Fibroblast of skin of right quadriceps (primary cell): ENCODE measurements at places on chromosomes 1 and 21.

- peak; percentile 70 for DNase-seq
Observed at GRCh38 chr1:150798525-150798924, 9.5 kb downstream of the CTSK start.

DNA sequence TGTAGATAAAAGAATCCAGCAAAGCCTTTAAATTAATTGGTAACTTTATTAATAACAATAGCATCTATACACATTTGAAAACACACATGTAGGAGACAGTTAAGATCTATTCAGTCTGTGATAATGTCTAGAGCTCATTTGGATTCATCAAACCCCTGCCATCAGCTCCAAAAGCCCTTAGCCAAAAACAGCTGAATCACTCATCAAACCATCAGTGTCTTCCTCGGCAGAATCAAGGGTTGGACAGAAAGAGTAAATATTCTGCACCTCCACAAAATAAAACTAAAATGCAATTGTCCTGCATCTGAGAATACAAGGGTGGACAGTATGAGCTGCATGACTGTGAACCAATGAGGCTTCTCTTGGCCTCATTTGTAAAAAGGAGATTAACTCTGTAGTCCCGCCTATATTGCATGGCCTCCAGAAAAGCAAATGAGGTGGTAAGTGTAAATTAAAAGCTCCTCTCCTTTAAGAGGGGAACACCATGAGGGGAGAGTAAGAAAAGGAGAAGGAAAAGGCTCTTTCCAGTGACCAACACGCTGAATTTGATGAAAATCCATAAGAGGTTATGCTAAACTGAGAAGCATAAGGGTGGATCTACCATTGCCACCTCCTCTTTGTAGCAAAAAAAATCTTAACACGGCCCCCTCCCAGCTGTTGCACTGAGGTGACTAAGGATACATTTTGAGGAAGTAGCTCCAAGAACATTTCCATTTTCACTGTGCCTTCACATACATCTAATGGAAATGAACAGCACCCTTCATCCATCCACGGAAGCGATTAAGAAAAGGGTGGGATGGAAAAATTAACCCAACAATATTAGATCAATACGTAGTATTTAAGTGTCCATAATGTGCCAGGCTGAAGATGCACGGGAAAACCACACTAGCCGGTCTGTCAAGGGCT, 14.7 kb upstream of the BOLA1 start:
- peak; percentile 43 for DNase-seq

DNA sequence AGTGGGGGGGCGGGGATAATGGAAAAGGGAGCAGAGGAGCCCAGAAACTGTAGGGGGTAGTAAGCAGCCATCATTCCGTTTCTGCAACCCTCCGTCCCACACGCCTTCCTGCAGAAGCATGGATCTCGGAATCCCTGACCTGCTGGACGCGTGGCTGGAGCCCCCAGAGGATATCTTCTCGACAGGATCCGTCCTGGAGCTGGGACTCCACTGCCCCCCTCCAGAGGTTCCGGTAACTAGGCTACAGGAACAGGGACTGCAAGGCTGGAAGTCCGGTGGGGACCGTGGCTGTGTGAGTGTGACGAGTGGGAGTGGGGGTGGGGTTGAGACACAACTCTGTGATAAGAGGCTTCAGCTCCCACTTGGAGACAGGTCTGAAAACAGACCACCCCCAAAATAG, 706 bp downstream of the CREB3L4 start:
- DNase-seq: no peak

DNA sequence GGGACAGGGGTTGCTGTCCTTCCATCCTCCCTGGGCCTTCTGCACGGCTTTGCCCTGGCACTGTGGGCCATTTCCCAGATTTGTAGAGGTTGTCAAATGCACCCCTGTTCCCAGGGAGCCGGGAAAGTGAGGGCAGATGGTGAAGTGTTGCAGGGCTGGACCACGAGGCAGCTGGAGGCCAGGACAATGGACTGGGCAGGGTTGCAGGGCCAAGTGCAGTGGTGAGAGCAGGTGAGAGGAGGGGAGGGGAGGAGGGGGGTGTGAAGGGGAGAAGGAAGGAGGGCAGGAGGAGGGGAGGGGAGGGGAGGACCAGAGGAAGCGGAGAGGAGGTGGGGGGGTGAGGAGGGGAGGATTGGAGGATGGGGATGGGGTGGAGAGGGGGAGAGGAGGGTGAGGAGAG, 443.9 kb downstream of the CAMTA1 start:
- no peak for DNase-seq

DNA sequence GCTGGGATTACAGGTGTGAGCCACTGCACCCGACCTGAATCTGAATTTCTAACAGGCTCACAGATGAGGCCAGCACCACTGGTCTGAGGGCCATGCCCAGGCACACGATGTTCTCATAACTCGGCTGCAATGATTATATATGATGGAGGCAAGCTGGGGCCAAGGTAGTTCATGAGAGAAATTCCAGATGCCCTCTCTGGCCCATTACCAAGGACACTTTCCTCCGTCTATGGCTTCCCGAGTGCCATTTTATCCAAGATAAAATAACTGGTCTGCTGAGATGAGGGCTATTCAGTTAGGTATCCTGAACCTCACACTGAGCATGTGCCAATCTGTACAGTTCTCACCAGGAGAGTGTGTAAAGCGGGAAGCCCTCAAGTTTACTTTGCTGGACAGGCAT, 16.5 kb downstream of the TMPRSS2 start:
- DNase-seq: no peak

DNA sequence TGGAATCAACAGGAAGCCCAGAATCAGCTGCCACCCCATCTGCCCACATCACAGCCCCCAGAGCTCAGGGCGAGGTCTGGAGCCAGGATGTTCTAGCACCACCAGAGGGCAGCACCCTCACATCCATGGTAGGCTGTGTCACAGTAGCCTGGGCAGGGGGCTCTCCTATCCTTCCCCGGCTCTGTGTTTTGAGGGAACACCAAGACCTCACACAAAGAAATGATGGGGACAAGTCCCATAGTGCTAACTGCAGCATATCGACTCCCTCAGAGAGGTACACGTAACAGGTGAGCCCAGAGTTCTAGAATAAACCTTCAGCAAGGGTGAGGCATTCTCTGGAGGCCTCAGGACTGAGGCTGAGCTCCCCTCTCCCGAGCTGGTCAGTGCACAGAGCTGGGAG, 2.3 kb upstream of the KCNC4 start:
- peak; percentile 26 for DNase-seq

DNA sequence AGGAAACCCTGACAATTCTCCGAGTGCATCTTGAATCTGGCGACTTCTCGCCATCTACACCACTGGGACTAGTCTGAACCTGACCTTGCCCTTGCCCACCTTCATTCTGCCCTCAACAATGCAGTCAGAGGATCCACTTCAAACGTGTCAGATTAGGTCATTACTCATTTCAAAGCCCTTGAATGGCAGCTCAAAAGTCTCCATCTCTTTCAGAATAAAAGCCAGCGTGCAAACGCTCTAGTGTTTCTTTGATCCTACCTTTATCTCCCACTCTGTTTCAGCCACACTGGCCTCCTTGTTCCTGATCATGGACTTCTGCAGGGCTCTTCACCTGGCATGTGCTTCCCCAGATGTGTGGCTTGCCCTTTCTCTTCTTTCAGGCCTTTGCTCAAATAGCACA, 31.3 kb downstream of the SLC30A1 start:
- DNase-seq: no peak

DNA sequence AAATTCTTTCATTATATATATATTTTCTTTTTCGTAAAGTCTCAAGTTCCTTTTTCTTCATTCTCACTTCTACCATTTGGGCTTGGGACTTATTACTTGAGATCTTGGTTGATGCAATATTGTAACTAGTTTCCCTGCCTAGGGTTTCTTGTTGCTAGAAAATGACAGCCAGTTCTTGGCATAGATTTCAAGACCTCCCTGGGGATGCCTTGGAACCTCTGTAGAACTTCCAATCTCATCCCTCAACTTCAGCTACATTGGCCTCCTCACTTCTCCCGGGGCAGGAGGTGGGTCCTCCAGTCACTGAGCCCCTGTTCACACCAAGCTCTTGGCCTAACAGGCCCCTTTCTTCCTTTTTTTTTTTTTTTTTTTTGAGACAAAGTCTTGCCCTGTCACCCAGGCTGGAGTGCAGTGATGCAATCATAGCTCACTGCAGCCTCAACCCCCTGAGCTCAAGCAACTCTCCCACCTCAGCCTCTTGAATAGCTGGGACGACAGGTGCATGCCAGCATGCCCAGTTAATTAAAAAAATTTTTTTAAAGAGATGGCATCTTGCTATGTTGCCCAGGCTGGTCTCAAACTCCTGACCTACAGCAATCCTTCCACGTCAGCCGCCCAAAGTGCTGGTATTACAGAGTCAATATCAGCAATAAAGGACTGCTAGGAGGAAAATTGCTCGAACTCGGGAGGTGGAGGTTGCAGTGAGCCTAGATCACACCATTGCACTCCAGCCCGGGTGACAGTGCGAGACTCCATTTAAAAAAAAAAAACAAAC, 33.1 kb downstream of the MAP3K7CL start:
- DNase-seq: peak; percentile 25
